ENCODE measurements at places on chromosomes 4 and X. TPM values are rescaled to one million over a fixed set of nuclear protein-coding genes. Genes with fewer than 3 reads are reported as not detected.

- no peak for DNase-seq
Measured at GRCh38 chr4:85475631-85476233, 782 bp downstream of the ARHGAP24 start.

DNA sequence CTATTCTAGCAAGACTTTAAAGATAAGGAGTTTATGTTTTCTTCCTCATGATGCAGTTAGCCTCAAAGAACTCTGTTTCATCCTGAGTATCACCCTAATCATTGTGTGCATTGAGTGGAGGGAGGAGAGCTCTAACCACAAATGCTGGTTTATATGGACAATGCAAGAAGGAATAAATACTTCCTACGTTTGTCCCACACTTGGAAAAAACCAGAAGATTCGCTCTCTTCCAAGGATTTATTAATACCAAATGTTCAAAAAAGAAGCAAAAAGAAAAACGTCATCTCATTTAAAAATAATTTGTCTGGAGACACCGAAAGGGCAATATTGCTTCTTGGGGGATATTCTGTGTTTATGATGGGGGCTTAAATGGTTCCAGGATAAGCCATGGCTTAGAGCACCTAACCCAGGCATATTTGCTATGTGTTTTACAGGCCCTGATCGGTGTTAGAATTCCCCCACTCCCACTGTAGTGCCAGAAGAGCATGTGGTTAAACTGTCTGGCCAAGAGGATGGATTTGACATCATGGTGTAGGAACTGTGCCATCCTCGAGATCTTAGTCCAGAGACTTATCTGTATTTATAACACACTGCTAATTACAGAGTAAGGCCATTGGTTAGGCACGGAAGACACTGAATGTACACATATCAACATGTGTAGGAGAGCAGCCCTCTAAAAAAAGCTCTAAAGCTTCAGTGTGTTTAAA is 227.2 kb downstream of the ANK2 start:
- no peak for DNase-seq

- no peak for DNase-seq
Measured at GRCh38 chr4:24674279-24674678, 89.9 kb upstream of the DHX15 start.

DNA sequence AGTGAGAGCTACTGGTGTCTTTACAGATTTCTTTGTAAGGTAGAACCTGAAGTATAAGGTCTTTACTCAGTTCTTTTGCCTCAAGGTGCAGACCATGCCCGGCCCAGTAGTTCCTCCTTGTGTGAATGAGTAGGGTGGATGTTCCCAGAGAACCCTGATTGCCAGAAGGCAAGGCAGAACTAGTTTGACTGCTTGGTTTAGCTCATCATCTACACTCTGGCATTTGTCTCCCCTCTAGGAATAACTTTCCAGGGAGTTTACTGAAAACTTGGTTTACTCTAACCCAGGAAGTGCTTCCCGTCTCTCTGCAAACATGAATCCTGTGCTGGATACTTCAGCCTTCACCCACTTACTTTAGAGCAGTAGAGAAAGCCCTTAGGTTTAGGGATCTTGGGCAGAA is 29.1 kb downstream of the MCUB start:
- no peak for DNase-seq

DNA sequence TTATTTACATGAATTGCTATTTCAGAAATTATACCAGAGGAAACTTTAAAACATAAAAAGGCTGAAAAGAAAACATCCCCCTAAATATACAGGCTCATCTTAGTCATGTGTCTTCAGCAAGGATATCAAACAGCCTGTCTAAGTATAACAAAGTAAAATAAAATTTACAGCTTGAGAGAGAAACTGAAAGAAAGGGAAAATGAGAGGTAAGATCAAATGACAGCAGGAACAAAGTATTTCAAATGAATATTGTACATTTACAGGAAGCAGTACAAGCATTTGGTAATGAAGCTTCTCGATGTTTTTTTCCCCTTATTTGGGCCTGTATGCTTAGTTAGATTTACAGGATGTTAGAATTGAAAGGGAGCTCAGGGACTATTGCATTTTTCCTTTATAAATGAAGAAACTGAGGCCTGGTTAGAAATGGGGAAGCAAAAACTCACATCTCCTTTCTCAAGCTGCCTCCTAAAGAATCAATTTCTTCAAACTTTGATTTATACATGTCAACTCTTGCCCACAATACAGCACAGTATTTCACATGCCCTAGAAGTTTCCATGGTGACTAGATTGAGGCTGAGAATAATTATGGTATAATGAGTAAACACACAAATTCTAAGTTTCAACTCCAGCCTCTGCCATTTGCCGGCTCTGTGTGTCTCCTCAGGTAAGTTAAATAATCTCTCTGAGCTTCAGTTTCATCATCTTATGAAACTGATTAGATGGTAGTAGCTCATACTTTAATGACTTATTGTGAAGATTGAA is 29.3 kb downstream of the DAPP1 start:
- DNase-seq = no peak

- DNase-seq = no peak
Measured at GRCh38 chr4:142817442-142817841, 28.7 kb downstream of the INPP4B start.

DNA sequence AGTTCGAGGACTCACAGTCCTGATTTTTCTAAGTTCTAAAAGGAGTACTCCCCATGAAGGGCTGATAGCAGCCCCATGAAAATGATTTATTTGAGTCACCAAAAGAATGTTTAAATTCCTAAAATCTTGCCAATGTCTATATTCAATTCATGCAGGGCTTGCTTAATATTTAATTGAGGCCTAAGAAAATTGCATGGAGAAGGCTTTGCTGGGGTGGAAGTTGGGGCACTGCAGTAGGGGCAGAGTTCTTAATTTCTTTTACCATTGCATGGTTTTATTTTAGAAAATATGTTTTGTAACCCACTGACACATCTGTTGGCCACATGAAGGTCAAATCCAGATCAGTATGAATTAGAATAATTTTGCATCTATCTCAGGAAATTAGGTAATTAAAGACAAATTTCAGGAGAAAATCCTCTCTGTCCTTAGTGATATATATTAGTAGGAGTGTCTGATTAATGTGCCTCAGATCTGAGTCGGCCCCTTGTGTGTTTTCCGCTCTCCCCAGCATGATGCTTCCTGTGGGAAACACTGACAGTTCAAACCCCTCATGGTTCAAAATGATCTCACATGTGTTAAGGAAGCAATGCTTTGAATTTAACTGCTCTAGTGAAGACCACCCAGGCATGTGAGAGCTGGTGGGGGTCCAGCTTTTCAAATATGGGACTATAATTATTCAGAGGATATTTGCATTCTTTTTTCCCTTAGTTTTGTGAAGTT is 54.0 kb upstream of the EGFL6 start:
- DNase-seq = no peak

- DNase-seq = no peak
Measured at GRCh38 chrX:47571215-47571614, 10.2 kb downstream of the ARAF start.

DNA sequence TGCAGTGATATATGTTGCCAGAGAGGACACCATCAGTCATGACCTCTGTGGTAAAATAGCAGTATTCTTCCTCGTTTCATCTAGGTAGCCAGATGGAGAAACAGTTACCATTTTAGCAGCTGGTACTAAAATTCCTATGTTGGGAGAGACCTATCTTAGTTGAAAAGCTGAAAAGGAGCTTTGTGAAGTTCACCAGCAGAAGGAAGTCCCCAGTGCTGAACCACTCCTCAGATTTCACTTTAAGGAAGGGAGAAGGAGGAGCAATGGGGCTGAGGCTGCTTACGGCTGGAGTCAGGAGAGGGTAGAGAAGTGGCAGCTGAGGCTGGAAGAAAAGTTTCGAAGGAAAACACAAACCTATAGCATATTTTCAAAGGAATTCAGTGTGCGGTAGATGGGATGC is 103.7 kb downstream of the ATXN3L start:
- DNase-seq = no peak

DNA sequence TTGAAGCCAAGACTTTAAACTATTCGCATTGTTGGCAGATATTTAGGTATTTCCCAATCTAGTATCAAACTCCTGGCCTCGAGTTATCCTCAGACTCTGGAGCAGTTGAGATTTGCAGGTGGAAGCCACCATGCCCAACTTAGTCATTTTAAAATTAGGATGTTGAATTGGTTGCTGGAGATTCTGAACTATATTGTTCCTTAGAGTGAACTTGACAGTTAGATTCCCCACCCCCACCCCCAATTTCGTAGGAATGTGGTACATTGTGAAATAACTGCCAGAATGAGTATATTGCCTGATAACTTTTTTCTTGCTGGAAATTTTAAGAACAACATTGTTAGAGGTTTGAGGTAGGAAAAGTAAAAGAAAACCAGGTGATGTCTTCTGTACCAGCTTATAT is 2.3 kb downstream of the NOCT start:
- DNase-seq = no peak

DNA sequence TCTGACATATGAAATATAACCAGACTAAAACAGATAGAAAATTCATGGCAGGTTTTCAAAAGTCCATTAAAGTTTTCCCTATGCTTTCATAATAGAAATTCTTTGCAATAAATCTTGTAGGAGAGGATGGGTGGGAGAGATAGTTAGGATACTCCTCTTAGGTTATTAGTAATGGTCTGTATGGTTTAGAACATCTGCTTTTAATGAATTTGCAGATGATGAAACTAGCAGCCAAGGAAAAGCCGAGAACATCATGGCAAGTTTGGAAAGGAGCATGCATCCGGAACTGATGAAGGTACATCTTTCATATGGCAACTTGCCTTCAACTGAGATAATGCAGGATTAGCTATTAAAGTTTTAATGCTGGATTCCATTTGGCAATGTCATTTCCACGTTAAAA is 70.7 kb downstream of the DOCK11 start:
- DNase-seq = no peak

- no peak for DNase-seq
Measured at GRCh38 chr4:101259876-101260275, 87.5 kb downstream of the PPP3CA start.

DNA sequence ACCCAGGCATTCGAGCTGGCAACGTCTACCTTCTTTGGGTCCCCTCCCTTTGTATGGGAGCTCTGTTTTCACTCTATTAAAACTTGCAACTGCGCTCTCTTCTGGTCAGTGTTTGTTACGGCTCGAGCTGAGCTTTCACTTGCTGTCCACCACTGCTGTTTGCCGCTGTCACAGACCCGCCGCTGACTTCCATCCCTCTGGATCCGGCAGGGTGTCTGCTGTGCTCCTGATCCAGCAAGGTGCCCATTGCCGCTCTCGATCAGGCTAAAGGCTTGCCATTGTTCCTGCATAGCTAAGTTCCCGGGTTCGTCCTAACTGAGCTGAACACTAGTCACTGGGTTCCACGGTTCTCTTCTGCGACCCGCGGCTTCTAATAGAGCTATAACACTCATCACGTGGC is 183.5 kb upstream of the GALNTL6 start:
- DNase-seq = no peak

DNA sequence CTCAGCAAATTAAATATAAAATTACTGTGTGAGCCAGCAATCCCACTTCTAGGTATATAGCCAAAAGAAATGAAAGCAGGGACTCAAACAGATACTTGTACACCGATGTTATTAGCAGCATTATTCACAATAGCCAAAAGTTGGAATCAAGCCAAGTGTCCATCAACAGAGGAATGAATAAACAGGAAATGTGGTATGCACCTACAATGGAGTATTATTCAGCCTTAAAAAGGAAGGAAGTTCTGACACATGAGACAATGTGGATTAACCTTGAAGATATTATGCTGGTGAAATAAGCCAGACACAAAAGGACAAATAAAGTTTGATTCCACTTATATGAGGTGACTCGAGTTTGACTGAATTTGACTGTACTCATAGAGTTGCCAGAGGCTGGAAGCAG is 108.3 kb upstream of the DUSP21 start:
- no peak for DNase-seq

- DNase-seq = no peak
Measured at GRCh38 chr4:3202836-3203820, 45.8 kb upstream of the MSANTD1 start.

GRCh38 chrX:132200976-132201375 is 18.3 kb downstream of the RAP2C start:
- DNase-seq = no peak

- DNase-seq = no peak
Measured at GRCh38 chr4:7412554-7412912, 22.2 kb downstream of the PSAPL1 start.

Gene KANTR
- total RNA-seq = 35.8 TPM

Gene NPY1R
- 16.7 TPM for total RNA-seq

Gene HSPA4L
- 14.2 TPM for total RNA-seq

Gene TKTL2
- total RNA-seq = not detected

Gene CTAG2
- total RNA-seq = not detected

Gene SPOCK3
- 0.74 TPM for total RNA-seq

Gene SERPINA7
- total RNA-seq = not detected

Gene RRH
- total RNA-seq = not detected

Gene IL2
- total RNA-seq = not detected

Gene CYBB
- total RNA-seq = 6.9 TPM

Gene DUX4
- not detected for total RNA-seq
